OCI-LY7 (cell line): ENCODE measurements at places on chromosomes 2 and 18.

GRCh38 chr2:182301093-182301492 lies 125.7 kb downstream of the PDE1A start:
- DNase-seq = no peak

DNA sequence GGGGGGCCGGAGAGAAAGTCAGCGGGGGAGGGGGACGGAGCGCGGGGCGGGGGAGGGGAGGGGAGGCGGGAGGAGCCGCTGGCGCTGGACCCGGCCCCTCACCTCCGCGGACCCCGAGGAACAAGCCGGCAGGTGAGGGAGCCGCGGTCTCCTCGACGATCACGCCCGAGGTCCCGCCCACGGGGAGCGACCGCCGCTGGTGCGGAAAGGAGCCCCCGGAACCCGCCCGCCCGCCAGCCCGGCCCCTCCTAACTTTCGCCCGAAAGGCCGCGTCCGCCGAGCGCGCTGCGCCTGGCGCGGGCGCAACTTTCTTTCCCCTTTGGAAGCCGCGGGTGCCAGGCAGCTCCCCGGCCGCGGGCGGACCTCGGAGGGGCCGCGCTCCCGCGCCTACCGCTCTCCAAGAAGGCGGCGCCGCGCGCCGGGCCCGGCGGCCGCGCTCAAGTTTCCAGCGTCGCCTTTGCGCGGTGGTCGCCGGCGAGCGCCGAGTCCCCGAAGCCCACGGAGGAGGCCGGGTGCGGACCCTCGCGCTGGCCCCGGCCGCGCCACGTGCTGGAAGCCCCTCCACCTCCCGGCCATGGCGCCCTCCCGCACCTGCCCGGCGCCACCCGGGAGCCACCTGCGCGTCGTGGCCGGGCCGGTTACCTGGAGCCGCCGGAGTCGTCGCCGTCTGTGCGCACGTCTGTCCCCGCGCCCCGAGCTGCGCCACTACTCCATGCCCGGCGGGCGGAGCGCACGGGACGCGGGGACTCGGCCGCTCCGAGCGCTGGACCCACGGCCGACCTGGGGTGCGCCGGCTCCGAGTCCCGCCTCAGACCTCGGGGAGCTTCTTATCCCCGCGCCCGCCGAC lies at the start of gene ALKAL2:
Gene ALKAL2 (minus strand): TSS at position 181 of the 847 bp plus-strand sequence. CDS start 256 bp downstream, outside the sequence.
- no peak for DNase-seq

- DNase-seq = no peak
These were observed 7.8 kb downstream of the CYP20A1 start for GRCh38 chr2:203246646-203247045.

- no peak for DNase-seq
These were observed 23.7 kb downstream of the APOB start for GRCh38 chr2:21020031-21020667.

GRCh38 chr2:60676706-60677330 lies 79.2 kb upstream of the PAPOLG start:
- no peak for DNase-seq

DNA sequence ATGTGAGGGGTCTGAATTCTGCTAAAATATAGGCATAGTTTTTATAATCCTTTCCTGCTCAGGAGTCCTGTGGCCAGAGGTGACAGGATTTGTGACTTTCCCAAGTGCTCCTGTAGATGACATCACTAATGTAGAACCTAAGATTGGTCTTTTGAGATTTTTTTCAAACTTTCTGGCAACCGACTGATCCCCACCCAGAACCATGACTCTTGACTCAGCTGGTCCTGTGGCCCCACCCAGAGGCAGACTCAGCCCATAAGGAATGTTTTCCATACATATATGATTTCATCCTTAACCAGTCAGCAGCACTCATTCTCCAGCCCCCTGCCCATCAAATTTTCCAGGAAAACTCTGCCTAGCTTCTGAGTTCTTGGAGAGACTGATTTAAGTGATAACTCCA lies 46.8 kb downstream of the COMMD1 start:
- no peak for DNase-seq

- no peak for DNase-seq
These were observed 54.9 kb upstream of the CYP1B1 start for GRCh38 chr2:38130876-38131275.

DNA sequence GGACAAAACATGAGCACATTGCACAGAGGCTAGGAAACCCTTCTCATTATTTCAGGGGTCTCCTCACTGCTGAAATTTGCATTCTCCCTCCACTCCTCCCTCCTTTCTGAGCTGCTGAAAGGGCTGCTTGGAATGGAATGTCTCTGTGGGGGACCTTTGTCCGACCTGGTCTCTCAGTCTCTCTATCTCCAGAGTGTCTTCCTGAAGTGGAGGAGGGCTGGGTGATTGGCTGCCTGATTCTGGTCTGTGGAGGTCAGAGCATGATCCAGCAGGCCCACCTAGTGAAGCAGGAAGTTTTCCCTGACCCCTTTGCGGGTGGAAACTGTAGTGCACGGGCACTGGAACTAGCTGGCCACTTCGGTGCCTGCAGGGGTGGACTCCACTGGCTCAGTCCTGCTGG lies 560.5 kb upstream of the HS6ST1 start:
- no peak for DNase-seq

DNA sequence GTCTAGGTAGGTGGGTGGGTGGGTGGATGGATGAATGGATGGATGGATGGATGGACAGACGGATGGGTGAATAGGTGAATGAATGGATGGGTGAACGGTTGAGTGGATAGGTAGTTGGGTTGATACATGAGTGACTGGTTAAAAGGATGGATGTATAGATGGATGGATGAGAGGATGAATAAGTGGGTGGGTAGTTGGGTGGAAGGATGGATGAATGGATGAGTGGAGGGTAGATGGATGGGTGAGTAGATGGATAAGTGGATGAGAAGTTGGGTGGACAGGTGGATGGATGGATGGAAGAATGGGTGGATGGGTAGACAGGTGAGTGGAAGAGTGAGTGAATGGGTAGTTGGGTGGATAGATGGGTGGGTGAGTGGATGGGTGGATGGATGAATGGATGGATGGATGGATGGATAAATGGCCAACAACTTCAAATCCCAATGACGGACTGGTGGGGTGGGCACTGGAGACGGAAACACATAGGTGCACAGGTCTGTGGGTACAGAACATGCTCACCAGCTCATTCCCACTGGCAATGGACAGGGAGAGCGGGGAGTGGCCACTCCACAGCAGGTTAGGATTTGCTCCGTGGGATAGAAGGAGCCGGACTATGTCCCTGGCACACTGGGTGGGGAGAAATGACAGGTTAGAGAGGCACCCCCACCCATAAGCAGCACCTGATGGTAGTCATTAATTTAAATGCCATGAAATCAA lies 48.8 kb downstream of the ANKMY1 start:
- DNase-seq = no peak

GRCh38 chr2:39065616-39066015 lies 55.2 kb downstream of the SOS1 start:
- DNase-seq = no peak

GRCh38 chr2:23435250-23436035 lies 50.5 kb downstream of the KLHL29 start:
- no peak for DNase-seq

DNA sequence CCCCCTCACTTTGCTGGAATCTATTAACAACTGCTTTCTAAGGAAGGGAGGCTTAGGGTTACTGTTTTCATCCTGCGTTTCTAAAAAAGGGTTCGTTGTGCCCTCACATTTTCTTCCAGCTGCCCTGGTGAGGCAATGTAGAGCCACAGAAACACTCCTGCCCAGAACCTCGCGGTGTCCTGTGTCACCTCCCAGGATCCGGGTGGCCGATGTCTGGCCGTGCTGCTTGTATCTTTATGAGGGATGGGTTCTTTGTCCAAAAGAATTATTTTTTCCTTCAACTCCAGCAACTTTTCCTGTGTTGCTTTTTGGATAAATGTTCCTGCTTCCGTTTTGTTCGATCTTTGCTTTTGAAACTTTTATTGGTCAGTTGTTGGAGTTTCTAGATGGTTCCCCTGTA lies 291.8 kb upstream of the HS6ST1 start:
- no peak for DNase-seq

DNA sequence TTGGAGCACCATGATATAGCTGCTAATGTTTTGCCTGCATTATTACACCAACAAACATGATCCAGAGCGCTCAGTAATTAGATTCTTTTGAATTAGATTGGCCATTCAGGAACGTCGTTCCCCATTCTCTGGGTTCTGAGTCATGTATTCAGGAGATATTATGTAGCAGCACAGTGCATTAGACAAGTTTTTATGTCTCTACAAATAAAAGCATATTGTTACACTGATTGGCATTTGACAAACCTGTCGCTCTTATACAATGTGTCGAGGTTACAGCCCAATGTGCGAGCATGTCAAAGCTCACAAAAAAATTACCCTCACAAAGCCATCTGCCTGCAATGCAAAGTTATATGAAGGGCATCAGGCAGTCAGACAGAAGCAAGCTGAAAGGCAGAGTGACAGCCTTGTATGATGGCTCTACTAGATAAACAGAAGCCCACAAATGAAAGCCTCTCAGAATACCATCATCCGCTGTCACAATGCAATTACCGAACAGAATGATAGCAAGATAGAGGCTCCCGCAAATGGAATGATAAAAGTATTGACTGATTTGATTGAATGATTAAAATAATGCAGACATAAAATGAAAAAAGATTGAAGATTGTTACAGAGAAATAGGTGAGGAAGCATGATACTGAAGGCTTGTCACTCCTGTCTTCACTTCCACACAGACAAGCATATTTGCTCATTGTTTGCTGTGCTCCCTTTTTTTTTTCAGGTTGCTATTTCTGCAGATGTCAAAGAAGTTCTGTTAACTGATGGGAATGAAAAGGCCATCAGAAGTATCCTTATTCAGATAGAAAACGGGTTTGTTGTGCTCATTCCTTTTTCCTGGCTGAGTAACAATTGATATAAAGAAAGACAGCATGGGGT lies 234.6 kb upstream of the SIX3 start:
- DNase-seq = no peak

GRCh38 chr2:174149530-174149929 lies 98.8 kb downstream of the OLA1 start:
- no peak for DNase-seq

- no peak for DNase-seq
These were observed 14.0 kb upstream of the PRKCE start for GRCh38 chr2:45637440-45637839.

DNA sequence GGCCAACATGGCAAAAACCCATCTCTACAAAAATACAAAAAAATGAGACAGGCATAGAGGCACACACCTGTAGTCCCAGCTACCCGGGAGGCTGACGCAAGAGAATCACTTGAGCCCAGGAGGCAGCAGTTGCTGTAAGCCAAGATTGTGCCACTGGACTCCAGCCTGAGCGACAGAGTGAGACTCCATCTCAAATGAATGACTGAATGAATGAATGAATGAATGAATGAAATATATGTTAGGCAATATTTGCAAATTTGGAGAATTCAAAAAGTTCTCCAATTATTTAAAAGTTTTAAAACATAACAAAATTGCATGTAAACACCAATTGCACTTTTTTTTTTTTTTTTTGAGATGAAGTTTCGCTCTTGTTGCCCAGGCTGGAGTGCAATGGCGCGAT lies 61.7 kb downstream of the STRN start:
- no peak for DNase-seq

DNA sequence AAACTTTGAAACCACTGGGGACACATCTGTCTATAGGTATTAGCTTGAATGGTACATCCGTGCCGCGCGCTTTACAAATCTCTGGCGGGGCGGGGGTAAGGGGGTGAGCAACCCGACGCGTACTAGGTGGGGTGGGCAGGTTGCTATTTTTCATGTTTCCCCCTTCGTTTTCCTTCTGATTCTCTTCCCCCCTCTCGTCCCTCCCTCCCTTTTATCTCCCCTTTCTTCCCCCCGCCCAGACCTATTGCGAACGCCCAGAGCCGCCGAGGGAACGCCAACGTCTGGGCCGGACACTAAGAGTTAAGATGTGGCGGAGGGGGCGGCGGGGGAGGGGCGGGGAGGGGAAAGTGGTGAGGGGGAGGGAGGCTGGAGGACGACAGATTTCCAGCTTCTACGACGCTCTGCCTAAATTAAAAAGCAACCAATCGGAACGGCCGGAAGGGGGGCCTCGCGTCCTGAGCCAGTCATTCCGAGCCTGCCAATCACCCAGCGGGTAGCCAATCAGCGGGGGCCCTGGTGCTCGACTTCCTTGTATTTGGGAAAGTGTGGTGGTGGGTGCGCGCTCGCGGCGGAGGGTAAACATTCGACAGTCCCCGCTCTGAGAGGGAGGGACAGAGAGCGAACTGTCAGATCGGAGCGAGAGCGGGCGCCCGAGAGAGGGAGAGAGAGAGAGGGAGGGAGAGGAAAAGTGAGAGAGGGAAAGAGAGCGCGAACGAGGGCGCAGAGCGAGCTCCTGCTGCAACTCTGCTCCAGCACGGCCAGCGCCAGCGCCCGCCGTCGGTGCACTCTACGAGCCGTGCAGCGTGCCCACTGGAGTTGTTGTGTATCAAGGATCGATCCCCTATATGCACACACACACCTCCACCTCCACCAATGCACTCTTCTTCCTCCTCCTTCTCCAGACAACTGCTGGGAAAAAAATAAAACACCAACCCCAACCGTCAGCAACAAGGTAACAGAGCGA lies at the start of gene POU3F3:
Gene POU3F3 (plus strand): TSS at position 582 of the 964 bp plus-strand sequence. CDS start 1,396 bp downstream, outside the sequence.
- DNase-seq = peak; percentile 91

DNA sequence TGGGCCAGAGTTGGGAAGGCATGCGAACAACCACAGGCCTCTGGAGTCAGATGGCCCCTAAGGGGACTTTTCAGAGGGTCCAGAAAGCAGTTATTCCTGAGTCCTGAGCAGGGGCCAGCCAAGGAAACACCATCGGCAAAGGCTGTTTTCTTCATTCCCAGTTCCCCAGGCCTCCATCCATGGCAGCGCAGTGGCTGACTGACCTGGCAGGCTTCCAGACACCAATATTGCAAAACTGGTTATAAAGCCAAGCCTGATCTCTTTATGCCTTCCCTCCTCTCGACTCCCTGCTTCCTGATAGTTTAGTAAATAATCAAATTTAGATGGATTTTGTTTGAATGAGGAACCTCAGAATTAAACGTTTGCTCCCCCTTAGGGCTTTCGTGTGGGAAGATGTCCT lies 133.4 kb upstream of the ITGA6 start:
- DNase-seq = no peak

DNA sequence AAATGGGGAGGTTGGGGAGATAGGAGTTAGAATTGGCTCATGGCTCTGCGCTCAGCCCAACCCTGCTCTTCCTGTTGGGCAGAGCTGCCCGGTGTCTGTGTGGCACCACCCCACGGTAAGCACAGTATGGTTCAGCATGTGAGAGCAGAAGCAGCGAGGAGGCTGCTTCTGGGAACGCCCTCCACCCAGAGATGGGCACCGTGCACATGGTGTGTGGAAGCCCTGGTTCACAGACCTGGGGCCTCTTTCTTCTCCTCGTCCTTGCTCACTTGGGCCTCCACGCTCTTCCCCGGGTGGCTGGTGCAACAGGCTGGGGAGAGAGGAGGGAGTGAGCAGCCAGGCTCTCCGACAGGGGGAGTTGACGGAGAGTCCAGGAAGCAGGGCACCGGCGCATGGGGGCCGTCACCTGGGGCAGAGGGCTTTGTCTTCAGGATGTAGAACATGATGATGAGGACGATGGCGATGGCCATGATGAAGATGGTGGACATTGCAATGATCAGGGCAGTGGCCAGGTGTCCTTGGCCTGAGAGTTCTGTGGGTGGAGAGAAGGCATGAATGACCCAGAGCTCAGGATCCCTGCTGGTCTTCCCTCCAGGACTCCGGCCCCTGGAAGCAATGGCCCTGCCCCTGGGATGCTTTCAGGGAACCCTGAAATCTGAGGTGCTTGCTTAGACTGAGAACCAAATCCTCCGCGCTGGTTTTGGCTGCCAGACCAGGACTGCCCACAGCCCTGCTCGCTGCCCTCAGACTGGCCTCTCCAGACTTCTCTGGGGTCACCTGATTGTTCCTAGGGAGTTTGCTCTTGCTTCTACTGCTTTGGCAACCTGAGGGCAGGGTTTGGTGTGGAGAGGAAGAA lies 78.3 kb downstream of the EDAR start:
- DNase-seq = no peak

- DNase-seq = no peak
These were observed 48.2 kb upstream of the TMEM200C start for GRCh38 chr18:5943514-5943913.

- DNase-seq = no peak
These were observed 735 bp downstream of the NRP2 start for GRCh38 chr2:205682971-205683501.
